Temporal lobe (tissue), 4 donors: ENCODE measurements at places on chromosomes 7 and 10. TPM values are rescaled to one million over a fixed set of nuclear protein-coding genes. Genes with fewer than 3 reads are reported as not detected.

Gene ASAH2B
- total RNA-seq, result 7.4 TPM

Gene ABCB1
- 7.4 TPM for total RNA-seq

Gene GRM3
- 86.5 TPM for total RNA-seq

Gene ACTR3C
- 4.2 TPM for total RNA-seq

Gene ACSL5
- total RNA-seq, result 2.0 TPM

Gene SUGCT
- 0.98 TPM for total RNA-seq

Gene RAB19
- total RNA-seq, result not detected
